Stimulated activated CD4-positive, alpha-beta T cell treated with anti-CD3 and anti-CD28 coated beads, Interleukin-1b, Interleukin-23, amount 100 ng/mL, for 48 hours (primary cell): ENCODE measurements at places on chromosomes 3 and 15.

- no peak for DNase-seq
Measured at GRCh38 chr15:28959326-28959725, 73.6 kb downstream of the APBA2 start.

- no peak for DNase-seq
Measured at GRCh38 chr3:87336761-87337160, 60.4 kb upstream of the POU1F1 start.

DNA sequence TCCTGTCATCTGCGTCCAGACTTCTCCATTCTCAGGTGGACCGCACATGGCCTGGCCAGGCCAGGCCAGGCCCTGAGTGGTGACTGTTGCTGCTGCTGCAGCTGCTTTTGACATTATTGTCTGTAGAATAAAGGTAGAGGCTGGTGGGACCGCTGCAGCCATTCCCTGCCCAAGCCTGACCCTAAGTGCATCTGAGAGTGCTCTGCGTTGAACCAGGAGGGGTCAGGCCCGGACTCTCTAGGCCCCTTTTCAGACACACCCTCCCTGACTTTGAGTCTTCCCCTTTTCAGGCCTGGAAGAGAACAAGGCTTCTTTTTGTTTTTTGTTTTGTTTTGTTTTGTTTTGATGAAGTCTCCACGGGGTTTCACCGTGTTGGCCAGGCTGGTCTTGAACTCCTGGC is 54.6 kb upstream of the FLNB start:
- DNase-seq = no peak

GRCh38 chr3:120285508-120285841 is 453 bp upstream of the GPR156 start:
- DNase-seq = no peak

DNA sequence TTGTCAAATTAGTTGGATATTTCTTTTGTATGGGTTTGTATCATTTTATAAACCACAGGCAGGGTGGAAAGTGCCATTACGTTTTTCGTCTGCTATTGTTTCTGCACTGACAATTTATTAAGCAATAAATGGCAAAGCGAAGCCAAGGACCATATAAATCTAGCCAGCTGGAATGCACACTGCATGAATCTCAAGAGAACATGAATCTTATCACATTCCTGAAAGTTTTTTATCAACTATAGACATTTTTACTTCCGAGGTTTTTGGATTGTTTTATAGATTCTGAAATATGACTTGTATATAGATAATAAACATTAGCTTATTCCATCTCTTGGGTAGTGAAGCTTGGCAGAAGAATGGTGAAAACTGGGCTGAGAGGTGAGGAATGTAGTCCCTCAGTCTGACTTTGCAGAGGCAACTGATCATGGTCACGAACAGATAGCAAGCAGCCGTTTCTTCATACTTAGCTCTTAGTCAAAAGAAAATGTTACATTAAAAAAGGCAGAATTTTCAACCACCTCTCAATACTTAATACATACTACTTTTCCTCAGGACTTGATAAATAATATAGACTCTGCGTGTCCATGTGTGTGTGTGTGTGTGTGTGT is 102.7 kb downstream of the OSBPL10 start:
- DNase-seq = no peak

GRCh38 chr15:31591908-31592307 is 265.3 kb downstream of the KLF13 start:
- no peak for DNase-seq

GRCh38 chr15:45120081-45120972 is 6.2 kb downstream of the DUOXA2 start:
- DNase-seq = no peak

DNA sequence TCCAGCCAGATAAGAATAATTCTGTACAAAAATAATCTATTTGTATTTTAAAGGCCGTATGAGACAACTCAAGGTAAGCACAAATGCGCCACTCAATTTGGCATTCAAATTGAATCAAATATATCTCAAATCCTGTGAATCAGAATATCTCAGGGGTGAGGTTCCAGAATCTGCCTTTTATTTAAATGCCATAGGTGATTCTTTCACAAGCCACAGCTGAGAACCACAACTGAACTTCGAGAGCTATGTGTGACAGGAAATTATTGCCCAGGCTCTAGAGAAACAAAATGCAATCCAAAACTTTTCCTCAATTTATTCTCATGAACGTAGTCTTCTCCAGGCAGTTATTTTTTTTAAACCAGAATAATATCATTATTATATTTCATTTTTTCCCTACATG is 11.9 kb downstream of the ATP8B4 start:
- DNase-seq = no peak

DNA sequence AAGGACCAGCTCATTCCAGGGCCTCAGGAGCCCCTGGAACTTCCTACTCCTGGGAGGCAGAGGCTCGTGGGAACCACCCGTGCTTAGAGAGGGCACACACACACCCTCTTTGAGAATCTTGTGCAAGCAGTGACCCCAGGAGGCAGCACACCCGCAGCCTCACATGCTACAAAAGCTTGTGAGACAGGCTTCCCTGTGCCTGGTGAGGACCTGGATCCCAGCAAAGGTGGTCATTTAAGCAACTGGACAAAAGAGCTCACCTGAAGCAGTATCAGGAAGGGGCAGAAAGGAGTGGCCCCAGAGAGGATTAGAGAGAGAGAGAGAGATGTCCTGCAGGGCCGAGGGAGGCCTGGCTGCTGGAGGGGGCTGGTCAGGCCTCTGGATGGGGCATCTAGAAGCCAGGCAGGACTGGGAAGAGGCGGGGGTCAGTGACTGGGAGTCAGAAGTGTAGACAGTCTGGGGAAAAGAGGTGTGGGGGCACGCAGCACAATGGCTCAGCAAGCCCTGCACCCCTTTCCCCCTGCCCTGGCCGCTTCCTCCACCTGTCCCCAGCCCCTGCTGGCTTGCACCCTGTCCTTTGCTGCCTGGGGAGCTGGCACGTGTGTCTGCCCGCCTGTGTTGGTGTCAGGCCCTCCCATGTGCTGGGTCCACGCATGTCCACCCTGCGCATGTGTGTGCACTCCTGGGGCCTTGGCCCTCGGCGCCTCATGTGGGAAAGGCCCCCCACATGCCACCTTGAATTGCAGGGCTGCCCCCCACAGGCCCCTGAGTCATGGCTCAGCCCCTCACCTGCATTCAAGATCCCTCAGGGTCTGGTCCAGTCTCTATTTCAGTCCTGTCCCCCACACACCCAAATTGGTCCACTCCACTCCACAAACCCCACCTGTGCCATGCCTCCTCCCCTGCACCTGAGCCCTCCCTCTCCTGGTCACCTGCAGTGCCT is 36.9 kb downstream of the TSPAN3 start:
- DNase-seq = peak; percentile 1

GRCh38 chr3:169769287-169770181 is at the start of gene ACTRT3:
Gene ACTRT3, minus strand, starts transcription at chr3:169769561. Its CDS starts 41 bp downstream, at chr3:169769520.
- peak; percentile 70 for DNase-seq

DNA sequence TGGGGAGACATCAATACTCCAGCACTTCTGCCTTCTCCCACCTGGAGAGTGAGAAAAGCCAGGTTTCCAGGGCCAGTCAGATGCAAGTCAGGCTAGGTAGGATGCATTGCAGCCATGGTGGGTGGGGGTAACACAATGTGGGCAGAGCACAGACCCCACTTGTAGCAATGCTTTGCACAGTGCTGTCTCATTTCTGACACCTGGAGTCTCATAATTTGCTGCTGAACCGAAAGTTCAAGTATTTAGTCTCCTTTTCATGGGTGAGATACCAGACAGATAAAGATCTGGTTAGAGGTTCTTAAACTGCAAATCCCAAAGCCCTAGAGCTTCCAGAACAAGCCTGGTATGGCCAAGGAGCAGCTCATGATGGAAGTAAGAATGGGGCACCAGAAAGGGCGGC is 880.3 kb upstream of the CFAP20DC start:
- no peak for DNase-seq

DNA sequence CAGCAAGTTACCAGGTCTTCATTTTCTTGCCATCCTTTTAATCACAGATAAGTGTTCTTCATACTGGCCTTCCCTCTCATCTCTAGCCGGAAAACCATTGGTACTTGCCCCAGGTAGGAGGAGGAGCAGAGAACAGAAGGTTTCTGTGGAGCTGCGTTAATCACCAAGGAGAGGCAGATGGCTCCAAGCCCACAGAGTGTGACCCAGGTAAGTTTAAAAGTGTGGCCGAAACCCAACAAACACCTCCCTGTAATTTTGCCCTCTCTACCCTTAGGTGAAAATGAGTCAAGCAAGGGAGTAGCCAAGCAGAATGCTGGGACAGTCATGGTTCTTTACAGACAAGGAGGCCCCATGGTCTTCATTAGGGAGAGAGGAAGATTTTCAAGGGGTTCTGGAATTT is 37.3 kb downstream of the NFKBIZ start:
- DNase-seq = no peak

DNA sequence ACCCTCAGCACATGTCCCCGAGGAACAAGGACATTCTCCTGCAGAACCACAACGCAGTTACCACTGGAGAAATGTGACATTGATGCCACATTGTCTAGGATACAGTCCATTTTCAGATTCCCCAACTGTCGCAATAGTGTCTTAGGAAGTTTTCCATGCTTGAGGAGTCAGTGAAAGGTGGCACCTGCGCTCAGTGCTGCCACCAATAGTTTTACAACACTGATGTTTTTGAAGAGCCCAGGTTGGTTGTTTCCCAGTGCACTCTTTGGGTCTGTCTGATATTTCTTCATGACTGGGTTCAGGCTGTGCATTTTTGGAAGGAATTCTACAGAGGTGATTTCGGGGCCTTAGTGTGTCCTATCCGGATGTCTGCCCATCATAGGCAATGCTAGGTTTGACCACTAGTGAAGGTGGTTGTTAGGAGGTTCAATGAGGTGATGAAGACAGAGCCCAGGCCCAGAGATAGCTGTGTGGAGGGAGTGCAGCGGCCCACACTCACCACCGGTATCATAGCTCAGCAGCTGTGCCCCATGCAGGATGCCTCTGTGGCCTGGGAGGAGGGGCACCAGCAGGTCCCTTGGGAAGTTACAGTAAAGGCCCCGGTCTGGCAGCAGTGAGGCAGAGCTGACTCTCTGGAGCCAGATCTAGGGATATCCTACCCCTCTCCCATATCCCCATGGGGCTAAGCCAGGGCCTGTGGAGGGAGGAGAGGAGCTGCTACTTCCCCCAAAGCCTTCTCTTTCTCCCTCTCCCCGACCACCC is 96.6 kb downstream of the DNAJB8 start:
- no peak for DNase-seq
